ENCODE measurements at places on chromosomes 7 and 10.

DNA sequence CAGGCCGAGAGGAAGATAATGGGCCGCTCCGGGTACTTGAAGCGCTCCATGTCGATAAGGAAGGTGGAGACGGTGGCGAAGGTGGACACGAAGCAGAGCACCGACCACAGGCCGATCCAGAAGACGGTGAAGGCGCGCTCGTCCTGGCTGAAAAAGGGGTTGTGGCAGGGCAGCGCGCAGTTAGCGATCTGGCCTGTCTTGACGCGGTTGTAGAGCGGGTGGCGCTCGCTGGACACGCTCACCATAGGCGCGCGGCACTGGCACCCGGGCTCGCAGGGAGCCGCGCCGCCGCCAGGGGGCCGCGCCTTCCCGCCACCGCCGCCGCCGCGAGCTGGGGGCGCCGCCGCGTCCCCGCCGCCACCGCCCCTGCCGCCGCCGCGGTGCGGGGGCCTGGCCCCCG lies 1.6 kb downstream of the FZD8 start:
- DNase-seq, result no peak

DNA sequence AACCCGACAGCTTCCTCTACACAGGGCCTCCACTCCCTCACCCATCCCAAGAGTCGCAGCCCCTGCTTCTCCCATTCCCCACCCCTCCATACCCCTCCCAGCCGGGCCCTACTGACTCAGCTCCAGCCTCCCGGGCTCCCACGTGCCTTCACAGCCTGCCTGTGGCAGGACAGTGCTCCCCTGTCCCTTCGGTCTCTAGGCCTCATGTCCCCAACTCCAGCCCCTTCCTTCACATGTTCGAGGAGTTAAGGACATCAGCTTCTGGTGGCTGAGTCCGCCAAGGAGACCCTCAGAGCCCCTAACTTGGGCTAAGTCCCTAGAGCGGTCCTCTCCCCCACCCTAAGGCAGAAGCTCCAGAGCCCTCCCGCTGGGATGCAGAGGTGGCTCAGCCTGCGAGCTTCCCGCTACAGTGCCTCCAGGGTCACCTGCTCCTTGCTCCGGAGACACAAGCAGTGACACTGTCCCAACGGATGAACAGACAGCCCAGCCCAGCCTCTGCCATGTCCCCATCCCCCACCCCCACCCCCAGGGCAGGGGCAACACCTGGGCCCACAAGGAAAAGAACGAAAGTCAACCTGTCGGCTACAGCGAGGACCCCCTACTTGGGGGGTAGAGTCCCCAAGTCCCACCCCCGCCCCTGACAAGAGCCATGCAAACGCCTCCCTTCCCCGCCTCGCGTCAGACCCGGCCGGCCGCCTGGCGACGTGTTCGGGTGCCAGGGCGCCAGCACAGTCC lies 716 bp downstream of the SMARCD3 start:
- no peak for DNase-seq

GRCh38 chr7:1758028-1758858 lies 88.2 kb downstream of the ELFN1 start:
- no peak for DNase-seq

DNA sequence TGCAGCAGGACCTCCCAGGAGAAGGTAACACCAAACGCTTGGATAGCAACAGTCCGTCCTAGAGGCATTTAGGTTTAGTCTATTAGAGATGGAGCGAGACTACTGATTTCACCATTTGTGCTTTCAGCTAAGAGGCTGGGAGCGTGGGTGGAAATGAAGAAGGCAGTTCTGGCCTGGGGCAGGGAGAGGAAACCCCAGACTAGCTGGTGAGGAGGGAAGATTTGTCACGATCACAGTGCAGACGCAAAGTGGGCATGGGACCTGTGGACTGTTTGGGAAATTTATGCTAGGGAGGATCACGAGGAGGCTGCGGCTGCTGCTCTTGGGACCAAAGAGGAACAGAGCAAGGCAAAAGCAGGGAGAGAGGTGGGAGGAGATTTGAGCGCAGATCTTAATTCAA lies 130.4 kb upstream of the AOAH start:
- DNase-seq, result no peak

DNA sequence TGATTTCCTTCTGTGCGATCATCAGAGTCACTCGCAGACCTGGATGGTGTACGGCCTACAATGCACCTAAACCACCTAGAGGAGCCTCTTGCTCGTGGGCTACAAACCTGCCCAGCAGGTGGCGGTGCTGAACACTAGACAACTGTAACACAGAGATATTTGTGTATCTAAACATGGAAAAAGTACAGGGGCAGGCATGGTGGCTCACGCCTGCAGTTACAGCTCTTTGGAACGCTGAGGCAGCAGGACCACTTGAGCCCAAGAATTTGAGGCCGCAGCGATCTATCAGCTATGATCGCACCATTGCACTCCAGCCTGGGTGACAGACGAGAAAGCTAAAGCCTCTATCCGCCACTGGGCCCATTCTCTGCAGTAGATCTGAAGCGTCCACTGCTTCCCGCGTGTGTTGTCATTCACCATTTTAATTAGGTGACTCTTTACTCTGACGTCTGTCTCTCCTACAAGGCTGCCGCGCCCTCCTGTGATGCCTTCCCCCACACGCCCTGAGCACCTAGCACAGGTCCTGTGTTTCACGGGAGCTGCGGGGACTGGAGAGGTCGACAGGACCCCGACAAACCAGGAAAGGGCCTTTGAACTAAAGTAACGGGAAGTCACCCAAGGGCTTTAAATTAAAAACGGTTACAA lies 774 bp downstream of the TUBGCP2 start:
- DNase-seq, result no peak

DNA sequence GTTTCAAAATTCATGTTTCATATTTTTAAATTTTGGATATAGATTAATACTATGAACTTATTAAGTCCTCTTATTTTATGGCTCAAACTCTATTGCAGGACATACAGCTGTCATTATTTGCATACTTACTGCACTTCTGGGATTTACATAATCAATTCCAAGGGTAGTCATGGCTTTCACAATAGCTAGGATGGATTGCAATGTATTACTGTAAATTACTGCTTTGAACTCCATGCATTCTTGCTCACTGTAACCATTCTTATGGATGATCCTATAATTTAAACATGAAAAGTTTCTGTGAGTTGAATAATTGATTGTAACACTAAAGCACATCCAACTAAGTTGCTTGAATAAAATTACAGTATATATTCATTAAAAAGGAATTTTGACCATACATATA lies 23.5 kb downstream of the GNAT3 start:
- DNase-seq, result no peak

- DNase-seq, result no peak
Observed at GRCh38 chr7:27478084-27478483, 184.6 kb downstream of the HIBADH start.

DNA sequence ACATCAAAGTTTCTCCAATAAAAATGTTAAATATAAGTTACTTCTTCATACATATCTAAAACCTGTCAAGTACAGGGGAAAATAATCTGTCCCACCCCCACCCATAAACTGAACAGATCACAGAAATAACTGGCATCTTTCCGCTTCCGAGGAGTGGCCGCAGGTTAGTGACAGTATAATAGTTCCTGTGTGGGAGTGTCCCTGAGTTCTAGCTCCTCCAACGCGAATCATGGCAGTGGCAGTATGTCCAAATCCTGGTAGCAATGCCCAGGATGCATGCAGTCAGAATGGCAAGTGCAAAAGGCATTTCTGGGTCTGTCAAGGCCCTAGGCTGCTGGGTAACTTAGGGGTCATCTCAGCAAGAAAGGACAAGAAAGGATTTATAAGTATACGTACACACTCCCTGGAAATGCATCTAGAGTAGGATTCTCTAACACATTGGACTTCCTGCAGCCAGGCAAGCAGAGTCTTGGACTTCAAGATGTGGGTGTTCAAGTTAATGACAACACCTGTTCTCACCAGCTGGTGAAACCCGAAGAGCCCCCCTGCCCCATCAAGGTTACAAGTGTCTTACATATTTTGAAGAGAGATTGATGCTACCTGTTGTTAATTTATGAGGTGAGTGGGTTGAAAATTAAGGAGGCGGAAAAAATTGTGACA lies 94.4 kb upstream of the COL1A2 start:
- no peak for DNase-seq
